ENCODE measurements at places on chromosomes 12 and 14.

- no peak for DNase-seq
Measured at GRCh38 chr12:73867147-73867546, 670.5 kb upstream of the ATXN7L3B start.

DNA sequence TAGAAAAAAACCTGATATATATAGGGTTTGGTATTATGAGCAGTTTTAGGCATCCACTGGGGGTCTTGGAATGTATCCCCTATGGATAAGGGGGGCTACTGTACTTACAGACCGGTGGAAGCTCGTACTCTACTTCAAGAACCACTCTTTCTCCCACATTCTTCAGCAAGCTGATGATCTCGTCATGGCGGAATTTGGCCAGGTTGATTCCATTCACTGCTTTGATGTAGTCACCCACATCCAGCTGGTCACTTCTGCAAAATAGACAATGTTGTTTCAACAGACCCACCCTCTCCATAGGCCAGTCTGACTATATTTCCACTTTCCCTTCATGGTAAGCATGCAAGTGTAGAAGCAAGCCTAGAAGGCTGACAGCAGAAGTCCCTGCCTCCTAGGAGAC is 139.9 kb downstream of the GRIP1 start:
- DNase-seq = no peak

- no peak for DNase-seq
Measured at GRCh38 chr12:75701859-75702258, 190.4 kb upstream of the KRR1 start.

GRCh38 chr14:105204931-105205672 is 24.0 kb upstream of the NUDT14 start:
- DNase-seq = no peak

- peak; percentile 51 for DNase-seq
Measured at GRCh38 chr12:1791104-1791841, 29.1 kb upstream of the LRTM2 start.

All from fibroblast of gingiva (primary cell).